Activated effector memory CD4-positive, alpha-beta T cell treated with anti-CD3 and anti-CD28 coated beads, Interleukin-2, amount 50 U/mL, for 16 hours (primary cell): ENCODE measurements at places on chromosomes 7 and 10.

DNA sequence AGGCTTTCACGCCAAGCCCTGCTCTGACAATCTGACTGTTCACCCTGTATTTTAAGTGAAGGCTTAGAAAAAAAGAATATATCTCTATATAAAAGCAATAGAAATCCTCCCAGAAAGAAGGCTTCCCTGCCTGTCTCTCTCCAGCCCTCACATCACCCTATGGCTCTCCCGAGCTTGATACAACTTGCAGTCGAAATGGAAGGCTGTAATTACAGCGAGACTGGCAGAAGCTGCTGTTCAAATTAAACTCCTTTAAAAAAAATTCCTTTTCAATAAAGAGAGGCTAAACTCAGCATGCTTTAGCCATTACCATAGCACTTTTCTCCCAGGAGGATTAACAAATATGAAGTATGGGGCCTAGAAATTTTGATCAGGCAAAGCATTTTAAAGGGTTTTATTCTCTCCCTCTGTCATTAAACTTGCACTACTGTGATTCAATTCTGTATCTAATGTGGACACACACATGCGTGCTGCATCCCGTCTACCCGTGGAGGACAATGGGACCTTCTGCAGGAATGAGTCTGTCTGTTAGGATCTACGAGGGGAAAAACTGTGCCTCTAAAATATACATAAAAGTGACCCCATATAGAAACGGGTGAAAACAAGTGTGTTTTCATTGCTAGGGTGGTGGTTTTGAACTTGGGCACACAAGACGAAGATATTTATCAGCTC, 223.8 kb downstream of the USP6NL start:
- no peak for DNase-seq

- no peak for DNase-seq
Measured at GRCh38 chr7:54743580-54743979, 15.4 kb downstream of the SEC61G start.

GRCh38 chr10:118908557-118909256, 120.8 kb upstream of the NANOS1 start:
- no peak for DNase-seq

DNA sequence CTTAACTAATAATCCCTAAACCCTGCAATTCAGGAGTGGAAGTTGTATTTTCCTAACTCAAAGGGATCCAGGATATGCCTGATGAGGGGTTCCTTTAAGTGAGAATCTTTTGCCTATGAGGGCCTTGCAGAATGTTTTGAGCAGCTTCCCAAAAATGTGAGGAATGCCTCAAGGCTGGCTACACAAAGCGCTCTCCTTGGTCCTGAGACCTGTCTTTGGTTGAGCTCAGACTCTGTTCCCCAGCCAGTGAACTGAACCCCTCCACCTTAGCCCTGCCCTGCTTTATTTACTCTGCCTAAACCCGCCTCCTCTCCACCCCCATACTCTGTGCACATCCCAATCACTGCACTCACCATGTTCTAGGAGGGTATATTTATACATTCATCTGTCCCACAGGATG, 108.6 kb downstream of the NRCAM start:
- no peak for DNase-seq

DNA sequence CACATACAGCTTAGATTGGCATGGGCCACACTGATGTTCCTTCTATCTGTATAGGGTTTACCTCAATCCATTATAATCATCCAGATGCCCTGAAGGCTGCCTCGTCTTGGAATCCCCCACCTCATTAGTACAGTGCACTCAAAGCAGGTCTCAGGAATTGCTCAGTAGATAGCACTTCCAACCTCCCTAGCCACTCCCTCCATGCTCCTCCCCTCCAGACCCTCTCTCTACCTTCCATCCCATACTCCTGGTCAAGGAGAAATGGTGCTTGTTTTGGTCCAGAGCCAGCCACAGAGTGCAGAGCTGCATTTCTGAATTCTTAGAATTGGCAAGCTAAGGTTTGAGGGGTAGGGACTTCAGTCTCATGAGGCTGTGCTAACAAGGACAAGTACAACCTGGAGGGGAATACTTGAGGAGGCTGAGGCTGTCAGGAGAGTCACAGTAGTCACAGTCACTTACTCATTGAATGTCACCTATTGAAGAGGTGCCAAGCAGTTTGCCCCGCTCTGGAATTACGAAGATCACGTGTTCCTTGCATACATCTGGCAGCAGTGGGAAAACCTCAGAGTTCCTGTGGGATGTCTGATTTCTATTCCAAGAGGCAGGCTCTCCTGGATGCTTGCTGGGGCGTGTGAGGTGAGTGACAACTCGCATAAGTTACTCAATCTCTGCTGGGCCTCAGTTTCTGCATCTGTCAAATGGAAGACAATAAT, 60.7 kb upstream of the ZNF746 start:
- DNase-seq = no peak

DNA sequence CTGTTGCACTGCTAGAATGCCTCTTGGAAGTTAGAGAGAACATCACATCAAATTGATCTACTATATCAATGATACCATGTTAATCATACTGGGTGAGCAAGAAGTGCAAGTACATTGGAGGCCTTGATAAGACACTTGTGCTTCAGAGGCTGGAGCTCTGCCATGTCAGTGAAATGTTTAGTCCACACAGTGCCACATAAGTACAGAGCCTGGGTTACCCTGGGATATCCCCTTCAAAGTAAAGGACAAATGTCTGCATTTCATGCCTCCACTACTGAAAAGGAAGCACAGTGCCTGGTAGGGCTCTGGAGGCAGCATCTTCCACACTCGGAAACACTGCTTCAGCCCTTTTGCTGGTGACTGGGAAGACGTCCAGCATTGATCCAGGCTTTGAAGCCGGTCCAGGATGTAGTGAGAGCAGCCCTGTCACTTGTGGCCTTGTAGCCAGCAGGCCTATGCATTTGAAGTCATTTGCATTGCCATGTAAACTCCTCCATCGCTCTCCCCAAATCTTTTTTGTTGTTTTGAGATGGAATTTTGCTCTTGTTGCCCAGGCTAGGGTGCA, 15.7 kb upstream of the STN1 start:
- no peak for DNase-seq

DNA sequence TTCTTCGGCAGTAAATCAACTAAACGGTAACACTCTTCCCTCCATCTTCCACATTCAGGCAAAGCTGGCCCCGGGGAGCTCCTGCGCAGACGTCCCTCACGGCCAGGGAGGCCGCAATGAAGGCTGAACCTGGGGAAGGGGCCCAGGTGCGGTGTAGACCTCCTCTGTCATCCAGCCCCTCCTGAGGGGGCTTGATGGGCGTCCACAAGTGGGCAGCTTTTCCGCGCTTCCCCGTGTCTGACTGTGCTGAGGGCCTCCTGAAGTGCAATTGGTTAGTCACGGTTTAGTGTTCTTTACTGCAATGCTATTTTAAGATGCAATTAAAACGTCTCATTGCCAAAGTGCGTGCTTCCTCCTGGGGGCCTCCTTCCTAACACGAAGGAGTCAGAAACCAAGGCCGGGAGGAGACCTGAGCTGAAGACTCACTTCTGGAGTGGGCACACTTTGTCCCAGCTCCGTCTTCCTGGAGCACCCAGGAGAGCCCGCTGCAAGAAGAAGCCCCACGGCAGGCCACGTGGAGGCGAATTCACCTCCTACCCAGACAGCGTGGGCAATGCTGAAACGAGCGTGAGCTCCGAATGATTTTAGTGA, 173.3 kb downstream of the ELFN1 start:
- DNase-seq = peak; percentile 41
